ENCODE measurements at places on chromosomes 4 and X.

DNA sequence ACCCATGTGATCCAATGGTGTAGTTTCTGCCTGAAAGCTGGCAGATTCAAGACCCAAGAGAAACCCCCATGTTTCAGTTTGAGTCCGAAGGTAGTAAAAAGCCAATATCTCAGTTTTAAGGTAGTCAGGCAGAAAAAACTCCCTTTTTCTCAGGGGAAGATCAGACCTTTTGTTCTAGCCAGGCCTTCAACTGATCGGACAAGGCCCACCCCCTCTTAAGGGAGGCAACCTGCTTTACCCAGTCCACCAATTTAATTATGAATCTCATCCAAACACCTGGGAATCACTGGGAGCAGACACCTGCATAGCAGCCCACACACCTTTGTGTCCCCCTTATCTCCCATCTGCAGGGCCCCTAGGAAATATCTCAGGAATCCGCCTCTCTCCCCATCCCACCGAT lies 322.0 kb downstream of the STK32B start:
- DNase-seq: no peak

GRCh38 chrX:48713847-48714246 lies 17.3 kb downstream of the SUV39H1 start:
- no peak for DNase-seq

- DNase-seq: no peak
Measured at GRCh38 chr4:173766171-173766600, 236.2 kb upstream of the HAND2 start.

GRCh38 chrX:149151805-149152757 lies 353.0 kb downstream of the IDS start:
- DNase-seq: no peak

- DNase-seq: no peak
Measured at GRCh38 chr4:71141125-71141524, 147.7 kb downstream of the DCK start.
